ENCODE measurements at places on chromosomes 7 and 10.

GRCh38 chr7:70529914-70530585 is 601.9 kb upstream of the GALNT17 start:
- DNase-seq: no peak

GRCh38 chr10:113162960-113163359 is 212.9 kb downstream of the TCF7L2 start:
- DNase-seq: no peak

- peak; percentile 62 for DNase-seq
These were observed 231.1 kb downstream of the ARHGAP12 start for GRCh38 chr10:31697271-31698180.

DNA sequence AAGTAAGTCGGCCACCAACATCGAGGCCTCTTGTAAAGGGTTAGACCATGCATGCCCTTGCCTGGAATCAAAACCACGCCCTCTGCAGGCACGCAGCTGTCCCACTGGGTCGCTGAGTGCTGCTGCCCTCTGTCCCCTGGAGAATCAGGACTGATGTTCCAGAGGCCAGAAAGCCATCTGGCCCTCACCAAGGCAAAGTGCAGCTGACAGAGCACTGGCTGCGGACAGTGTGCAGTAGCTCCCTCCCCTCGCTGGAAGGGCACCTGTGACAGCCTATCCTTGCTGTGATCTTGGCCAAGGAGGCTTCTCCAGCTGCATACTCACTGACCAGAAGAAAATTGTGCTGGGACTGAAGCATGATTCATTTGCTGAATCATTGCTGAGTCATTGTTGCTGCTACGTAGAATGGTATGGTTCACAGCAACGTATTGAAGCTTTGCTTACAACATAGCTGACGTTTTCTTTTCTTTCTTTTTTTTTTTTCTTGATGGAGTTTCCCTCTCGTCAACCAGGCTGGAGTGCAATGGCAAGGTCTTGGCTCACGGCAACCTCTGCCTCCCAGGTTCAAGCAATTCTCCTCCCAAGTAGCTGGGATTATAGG is 30.4 kb downstream of the DDC start:
- no peak for DNase-seq

GRCh38 chr7:105209870-105210269 is 178.9 kb downstream of the SRPK2 start:
- DNase-seq: no peak

DNA sequence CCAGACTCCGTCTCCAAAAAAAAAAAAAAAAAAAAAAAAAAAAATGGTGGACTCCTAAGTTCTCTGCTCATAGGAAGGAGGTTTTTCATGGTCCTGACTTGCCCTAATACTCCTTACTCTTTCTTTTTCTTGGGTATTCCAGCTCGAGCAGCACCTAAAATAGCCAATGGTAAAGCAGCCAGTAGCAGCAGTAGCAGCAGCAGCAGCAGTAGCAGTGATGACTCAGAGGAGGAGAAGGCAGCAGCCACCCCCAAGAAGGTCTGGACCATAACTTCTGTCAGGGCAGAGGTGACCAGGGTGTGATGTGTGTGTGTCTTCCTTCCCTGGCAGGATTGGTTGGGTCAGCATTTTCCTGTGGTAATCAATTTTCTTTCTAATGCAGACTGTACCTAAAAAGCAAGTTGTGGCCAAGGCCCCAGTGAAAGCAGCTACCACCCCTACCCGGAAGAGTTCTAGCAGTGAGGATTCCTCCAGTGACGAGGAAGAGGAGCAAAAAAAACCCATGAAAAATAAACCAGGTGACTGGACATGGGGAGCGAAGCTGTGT is 6.9 kb downstream of the NOLC1 start:
- DNase-seq: no peak

- DNase-seq: no peak
These were observed 53.3 kb upstream of the SP8 start for GRCh38 chr7:20839987-20840386.

DNA sequence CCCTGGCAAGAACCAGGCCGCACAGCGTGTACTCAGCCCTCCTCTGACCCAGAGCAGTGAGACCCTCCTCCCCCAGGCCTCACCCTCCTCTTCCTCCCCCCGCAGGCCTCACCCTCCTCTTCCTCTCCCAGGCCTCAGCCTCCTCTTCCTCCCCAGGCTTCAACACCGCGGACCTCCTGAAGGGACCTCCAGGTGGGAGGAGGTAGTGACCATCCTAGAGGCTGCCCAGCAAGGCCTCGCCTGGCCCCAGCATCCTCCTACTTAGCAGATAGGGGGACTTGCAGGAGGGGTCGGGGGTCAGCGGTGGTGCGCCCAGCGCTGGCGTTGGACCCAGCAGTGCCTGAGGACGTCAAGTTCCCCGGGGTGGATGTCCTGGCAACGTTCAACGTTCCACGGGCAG is 270.8 kb downstream of the ELFN1 start:
- no peak for DNase-seq

DNA sequence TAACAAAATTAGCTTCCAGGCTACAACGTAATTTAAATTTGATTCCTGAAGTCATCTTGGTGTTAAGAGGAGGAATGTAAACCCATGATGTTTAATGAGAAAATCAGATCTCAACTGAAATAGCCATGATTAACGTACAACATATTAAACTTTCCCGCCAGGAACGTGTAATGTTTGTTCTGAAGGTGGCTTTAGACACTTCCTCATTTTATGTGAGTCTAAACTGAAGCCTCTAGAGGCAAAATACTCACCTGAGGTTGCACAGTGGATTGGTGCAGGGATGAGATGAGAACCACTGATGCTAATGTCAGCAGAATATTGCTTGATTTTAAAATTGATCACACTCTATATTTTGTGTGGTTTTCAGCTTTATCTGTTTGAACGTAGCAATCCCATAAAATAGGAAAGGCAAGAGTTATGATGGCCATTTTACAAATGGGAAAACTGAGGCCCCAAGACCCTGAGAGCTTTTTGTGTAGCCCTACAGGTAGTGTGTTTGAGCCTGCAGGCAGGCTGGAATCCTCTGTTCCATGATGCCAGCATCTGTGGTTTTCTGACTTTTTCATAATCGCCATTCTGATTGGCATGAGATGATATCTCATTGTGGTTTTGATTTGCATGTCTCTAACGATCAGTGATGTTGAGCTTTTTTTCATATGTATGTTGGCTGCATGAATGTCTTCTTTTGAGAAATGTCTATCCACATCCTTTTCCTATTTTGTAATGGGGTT is 243.7 kb upstream of the BMPER start:
- DNase-seq: no peak

- DNase-seq: no peak
These were observed 53.1 kb downstream of the APBB1IP start for GRCh38 chr10:26491276-26491675.

GRCh38 chr10:125396676-125397075 is 236.3 kb upstream of the CTBP2 start:
- DNase-seq: no peak

DNA sequence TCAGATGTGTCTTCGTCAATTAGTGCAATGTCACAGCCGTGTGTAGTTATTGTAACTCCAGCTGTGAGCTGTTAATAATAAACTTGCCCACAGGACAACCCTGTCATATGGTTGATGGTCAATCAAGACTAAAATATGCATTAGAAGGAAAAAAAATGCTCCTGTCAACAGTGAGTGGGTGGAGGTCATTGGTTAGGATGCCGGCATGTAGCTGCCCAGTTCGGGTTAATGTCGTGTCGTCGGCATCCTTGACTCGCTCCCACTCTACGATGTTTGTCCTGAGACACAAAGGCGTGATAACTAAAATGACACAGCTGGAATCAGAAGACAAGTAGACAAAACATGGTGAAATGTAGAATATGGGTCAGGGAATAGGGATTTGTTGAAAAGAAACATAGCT is 442.8 kb upstream of the NPVF start:
- no peak for DNase-seq

DNA sequence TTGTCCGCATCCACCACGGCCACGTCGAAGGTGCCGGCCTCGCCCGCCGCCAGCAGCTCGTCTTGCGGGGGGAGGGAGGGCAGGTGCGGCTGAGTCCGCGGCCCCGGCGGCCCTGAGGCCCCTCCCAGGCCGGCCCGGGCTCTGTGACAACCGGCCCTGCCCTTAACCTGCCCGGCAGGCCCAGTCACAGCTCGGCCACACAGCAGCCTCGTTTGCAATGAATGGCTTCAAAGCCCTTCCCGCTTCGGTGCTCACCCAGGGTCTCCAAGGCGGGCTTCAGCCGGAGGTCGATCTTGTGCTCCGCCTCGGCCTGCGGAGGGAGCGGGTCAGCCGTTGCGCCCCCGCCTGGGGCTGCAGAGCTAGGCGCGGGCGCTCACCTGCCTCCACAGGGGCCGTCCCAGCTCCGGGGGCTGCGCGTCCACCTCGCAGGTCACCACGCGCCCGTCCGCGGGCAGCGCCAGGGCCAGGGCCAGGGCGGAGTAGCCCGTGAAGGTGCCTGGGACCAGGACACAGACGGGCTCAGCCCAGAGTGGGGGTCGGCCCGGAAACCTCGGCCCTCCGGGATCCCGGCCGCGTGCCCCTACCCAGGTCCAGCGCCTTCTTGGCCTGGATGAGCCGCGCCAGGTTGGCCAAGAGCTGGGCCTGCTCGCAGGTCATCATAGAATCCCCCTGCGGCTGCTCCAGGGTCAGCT is 928 bp downstream of the COMTD1 start:
- peak; percentile 38 for DNase-seq
